Mucosa of descending colon (tissue), 3 donors: ENCODE measurements at places on chromosomes 1 and 21. TPM values are rescaled to one million over a fixed set of nuclear protein-coding genes. Genes with fewer than 3 reads are reported as not detected.

- no peak for DNase-seq
Measured at GRCh38 chr1:80054129-80054528, 1047.6 kb upstream of the ADGRL4 start.

The GART gene
- total RNA-seq, result 45.5 TPM

The GNB1 gene
- 329 TPM for total RNA-seq

GRCh38 chr1:62382658-62382955, 54.2 kb upstream of the USP1 start:
- DNase-seq, result no peak

The G0S2 gene
- 13.5 TPM for total RNA-seq
